ENCODE measurements at places on chromosomes 3 and 15. TPM values are rescaled to one million over a fixed set of nuclear protein-coding genes. Genes with fewer than 3 reads are reported as not detected.

ILDR1 gene
- 1.7 TPM for total RNA-seq

CPN2 gene
- total RNA-seq: not detected

GOLGA8N gene
- total RNA-seq: 12.8 TPM

CCR2 gene
- 1.2 TPM for total RNA-seq
